ENCODE measurements at places on chromosomes 5 and 9. TPM values are rescaled to one million over a fixed set of nuclear protein-coding genes. Genes with fewer than 3 reads are reported as not detected.

- no peak for DNase-seq
- H3K27ac ChIP-seq = no peak overlapping the region
- H3K4me1 ChIP-seq = peaks cover 39% of the 10 kb centered on the region
- peaks cover 28% of the 10 kb centered on the region for H3K27me3 ChIP-seq
- H3K36me3 ChIP-seq = no peaks in the 10 kb centered on the region
Measured at GRCh38 chr9:124020520-124021384, 9.2 kb downstream of the LHX2 start.

GRCh38 chr5:15604986-15605385 is 105.0 kb downstream of the FBXL7 start:
- no peaks in the 10 kb centered on the region for H3K27me3 ChIP-seq
- H3K4me3 ChIP-seq = no peak overlapping the region
- DNase-seq = no peak
- H3K27ac ChIP-seq = no peak overlapping the region
- H3K4me1 ChIP-seq = no peaks in the 10 kb centered on the region
- H3K36me3 ChIP-seq = no peaks in the 10 kb centered on the region

GRCh38 chr5:166123717-166124116 is 2167.7 kb upstream of the WWC1 start:
- no peaks in the 10 kb centered on the region for H3K27me3 ChIP-seq
- no peak overlapping the region for H3K4me3 ChIP-seq
- DNase-seq = no peak
- H3K36me3 ChIP-seq = no peaks in the 10 kb centered on the region
- H3K4me1 ChIP-seq = no peaks in the 10 kb centered on the region

- no peaks in the 10 kb centered on the region for H3K36me3 ChIP-seq
- no peak overlapping the region for H3K4me3 ChIP-seq
- peak overlapping the region; percentile 44 for H3K27ac ChIP-seq
- no peaks in the 10 kb centered on the region for H3K27me3 ChIP-seq
- DNase-seq = no peak
Measured at GRCh38 chr5:142087920-142088679, 20.5 kb upstream of the NDFIP1 start.

The CCDC183 gene
- total RNA-seq = 2.3 TPM

- H3K4me3 ChIP-seq = no peak overlapping the region
- H3K36me3 ChIP-seq = no peaks in the 10 kb centered on the region
- no peaks in the 10 kb centered on the region for H3K27me3 ChIP-seq
- H3K4me1 ChIP-seq = no peaks in the 10 kb centered on the region
- DNase-seq = no peak
Measured at GRCh38 chr5:133041910-133042309, 9.9 kb upstream of the HSPA4 start.

GRCh38 chr9:77592476-77592875 is 55.6 kb downstream of the GNA14 start:
- H3K4me3 ChIP-seq = no peak overlapping the region
- no peak overlapping the region for H3K27ac ChIP-seq
- H3K4me1 ChIP-seq = peaks cover 12% of the 10 kb centered on the region

DNA sequence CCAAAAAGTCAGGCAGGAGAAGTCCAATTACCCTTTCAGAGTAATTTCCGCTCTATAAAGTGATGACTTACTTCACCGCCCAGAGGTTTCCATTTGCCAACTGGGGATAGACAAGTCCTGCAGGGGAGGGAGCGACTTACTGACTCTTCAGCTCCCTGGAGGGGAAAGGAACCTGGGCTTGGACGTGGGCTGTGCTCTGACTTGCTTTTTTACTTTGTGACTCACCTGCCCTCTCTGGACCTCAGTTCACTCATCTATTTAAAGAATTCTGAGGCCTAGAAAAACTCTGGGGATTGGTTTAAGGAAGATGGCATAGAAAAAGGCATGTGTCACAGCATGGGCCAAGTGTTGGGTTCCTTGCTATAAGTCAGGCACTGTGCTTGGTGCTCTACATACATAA is 180.4 kb upstream of the TRIM32 start:
- no peak overlapping the region for H3K4me3 ChIP-seq
- no peak for DNase-seq
- no peak overlapping the region for H3K27ac ChIP-seq
- H3K36me3 ChIP-seq = no peaks in the 10 kb centered on the region
- H3K27me3 ChIP-seq = no peaks in the 10 kb centered on the region
- H3K4me1 ChIP-seq = no peaks in the 10 kb centered on the region

DNA sequence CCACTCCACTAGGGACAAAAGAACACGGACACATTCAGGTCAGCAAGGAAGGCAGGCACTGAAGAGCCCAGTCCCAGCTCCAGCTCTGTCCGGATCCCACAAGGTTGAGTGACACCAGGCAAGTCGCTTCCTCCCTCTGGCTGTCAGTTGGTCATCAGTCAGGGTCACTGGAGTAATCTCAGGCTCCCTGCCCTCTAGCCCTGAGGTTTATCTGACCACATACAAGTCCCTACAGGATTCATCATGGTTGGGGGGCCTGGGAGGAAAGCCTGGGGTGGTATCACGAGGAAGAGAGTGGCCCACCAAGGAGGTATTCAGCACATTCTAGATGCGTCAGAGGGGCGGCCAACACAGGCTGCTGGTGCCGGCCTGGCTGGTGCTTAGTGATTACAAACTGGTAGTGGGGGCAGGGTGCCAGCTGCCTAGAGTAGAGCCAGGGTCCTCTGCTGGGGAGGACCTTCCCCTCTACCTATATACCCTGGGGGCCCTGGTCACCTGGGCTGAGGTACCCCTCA is 81.5 kb downstream of the SHB start:
- no peaks in the 10 kb centered on the region for H3K4me1 ChIP-seq
- no peaks in the 10 kb centered on the region for H3K36me3 ChIP-seq
- no peak for DNase-seq
- no peak overlapping the region for H3K4me3 ChIP-seq

The FAM221B gene
- not detected for total RNA-seq

- peaks cover 26% of the 10 kb centered on the region for H3K27me3 ChIP-seq
- no peak overlapping the region for H3K27ac ChIP-seq
- peak; percentile 9 for DNase-seq
- peaks cover 22% of the 10 kb centered on the region for H3K4me1 ChIP-seq
Measured at GRCh38 chr5:170632985-170633234, 129.1 kb downstream of the KCNIP1 start.

- H3K36me3 ChIP-seq = no peaks in the 10 kb centered on the region
- H3K27ac ChIP-seq = no peak overlapping the region
- no peaks in the 10 kb centered on the region for H3K4me1 ChIP-seq
- no peak overlapping the region for H3K4me3 ChIP-seq
Measured at GRCh38 chr5:156128026-156128425, 198.9 kb upstream of the SGCD start.

GRCh38 chr5:6195711-6196358 is 182.5 kb downstream of the MED10 start:
- no peaks in the 10 kb centered on the region for H3K27me3 ChIP-seq
- H3K36me3 ChIP-seq = no peaks in the 10 kb centered on the region
- DNase-seq = no peak
- no peak overlapping the region for H3K4me3 ChIP-seq
- H3K4me1 ChIP-seq = no peaks in the 10 kb centered on the region
- no peak overlapping the region for H3K27ac ChIP-seq

DNA sequence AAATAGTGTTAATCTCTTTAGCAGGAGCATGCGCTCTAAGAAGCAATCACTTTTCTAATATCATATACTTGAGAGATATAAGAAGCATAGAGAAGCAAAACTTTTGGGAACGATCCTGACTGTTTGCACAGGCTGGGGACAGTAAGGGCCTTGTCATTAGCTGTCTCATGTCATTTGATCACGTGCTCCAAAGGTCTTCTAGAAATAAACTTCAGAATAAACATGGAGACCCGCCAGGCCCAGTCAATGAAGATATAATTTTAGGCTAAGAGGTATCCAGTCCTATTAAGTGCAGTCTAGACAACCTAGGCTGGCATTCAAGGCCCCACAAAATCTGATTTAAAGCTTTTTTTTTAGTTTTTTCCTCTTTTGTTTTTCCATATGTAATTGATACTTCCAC is 111.0 kb upstream of the APC start:
- no peak overlapping the region for H3K4me3 ChIP-seq
- no peak for DNase-seq
- H3K36me3 ChIP-seq = no peaks in the 10 kb centered on the region
- no peak overlapping the region for H3K27ac ChIP-seq

The CTXN3 gene
- total RNA-seq = not detected

GRCh38 chr9:131334629-131335367 is 45.3 kb downstream of the PLPP7 start:
- no peaks in the 10 kb centered on the region for H3K36me3 ChIP-seq
- H3K27me3 ChIP-seq = no peaks in the 10 kb centered on the region
- H3K27ac ChIP-seq = no peak overlapping the region
- DNase-seq = no peak

DNA sequence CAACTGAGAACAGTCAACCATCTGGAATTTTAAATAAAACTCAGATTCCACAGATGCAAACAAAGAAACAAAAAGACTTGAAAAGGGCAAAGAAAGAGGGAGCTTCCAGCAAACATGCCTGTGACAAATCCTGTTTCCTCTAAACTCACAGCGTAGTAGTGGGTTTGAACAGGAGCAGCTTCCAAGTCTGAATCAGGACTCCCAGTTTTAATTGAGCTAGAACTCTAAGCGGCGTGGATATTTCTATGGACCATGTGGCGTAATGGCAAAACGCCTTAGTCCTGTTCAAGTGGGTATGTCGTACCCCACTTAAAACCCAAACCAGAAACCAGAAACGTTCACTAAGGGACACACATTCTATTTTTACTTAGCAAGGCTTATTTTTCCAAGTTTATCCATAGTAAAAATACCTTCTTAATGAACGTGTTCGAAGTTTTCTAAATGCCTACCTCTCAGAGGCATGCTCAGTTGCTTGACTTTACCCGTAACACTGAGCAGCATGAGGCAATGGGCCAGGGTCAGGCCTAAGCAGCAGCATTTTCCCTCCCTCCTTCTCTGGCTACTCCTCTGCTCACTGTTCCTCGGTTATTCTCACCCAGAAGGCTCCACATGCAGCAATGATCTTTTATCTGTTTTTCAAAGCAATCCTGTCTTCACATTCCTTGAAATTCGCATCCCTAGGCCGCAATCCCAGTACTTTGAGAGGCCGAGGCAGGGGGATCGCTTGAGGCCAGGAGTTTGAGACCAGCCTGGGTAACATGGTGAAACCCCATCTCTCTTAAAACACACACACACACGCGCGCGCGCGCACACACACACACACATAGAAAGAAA is 77.9 kb downstream of the FNBP1 start:
- no peak for DNase-seq
- peaks cover 32% of the 10 kb centered on the region for H3K36me3 ChIP-seq
- H3K4me1 ChIP-seq = peaks cover 42% of the 10 kb centered on the region
- no peaks in the 10 kb centered on the region for H3K27me3 ChIP-seq

- peaks cover 13% of the 10 kb centered on the region for H3K27me3 ChIP-seq
- no peaks in the 10 kb centered on the region for H3K36me3 ChIP-seq
- H3K4me1 ChIP-seq = peaks cover 8% of the 10 kb centered on the region
- DNase-seq = no peak
- H3K4me3 ChIP-seq = no peak overlapping the region
- H3K27ac ChIP-seq = no peak overlapping the region
Measured at GRCh38 chr9:121601194-121601593, 50.2 kb upstream of the DAB2IP start.

The NKD2 gene
- total RNA-seq = not detected

DNA sequence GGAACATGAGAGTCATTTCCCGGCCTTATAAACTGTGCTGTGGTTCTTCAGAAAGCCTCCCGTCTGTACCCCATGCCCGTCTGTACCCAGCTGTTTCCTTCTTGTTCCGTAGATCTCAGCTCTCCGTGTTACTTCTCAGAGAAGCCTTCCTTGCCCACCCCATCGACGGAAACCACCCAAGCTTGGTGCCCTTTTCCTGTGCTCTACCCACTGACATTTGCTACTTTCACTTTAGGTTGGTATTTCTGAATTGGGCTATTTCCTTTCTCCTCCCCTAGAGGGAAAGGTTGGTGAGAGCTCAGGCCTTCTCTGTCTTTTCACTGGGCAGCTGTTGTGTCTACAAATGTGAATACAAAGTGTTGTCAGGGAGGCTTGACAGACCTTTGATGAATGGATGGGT is 764.5 kb upstream of the ADAMTS16 start:
- no peak overlapping the region for H3K4me3 ChIP-seq
- no peak for DNase-seq
- no peaks in the 10 kb centered on the region for H3K27me3 ChIP-seq
- no peak overlapping the region for H3K27ac ChIP-seq

DNA sequence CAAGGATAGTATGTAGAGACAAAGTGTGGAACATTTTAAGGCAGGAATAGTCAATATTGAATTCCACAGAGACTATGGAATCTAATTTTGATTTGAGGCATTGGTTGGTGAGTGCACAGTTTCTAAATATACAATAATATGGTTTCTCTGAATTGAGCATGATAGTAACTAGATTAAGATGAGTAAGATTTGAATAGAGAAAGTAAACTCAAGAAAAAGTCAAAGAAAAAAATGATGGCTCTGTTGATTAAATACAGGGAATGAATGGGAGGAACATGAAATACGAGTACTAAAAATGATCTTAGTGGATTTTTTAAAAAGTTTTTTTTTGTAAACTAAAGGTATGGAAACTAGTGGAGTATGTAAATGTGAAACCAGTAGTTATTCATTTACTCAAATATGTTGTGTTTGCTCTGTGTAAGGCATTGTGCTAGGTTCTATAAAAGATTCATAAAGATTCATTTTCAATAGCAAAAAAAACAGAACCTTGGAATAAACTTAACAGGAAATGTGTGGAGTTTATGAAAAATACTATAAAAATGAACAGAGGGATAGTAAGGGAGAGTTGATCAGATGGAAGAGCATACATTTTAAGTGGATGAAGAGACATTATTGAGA is 101.2 kb downstream of the ZCCHC7 start:
- H3K4me3 ChIP-seq = no peak overlapping the region
- H3K4me1 ChIP-seq = no peaks in the 10 kb centered on the region
- no peaks in the 10 kb centered on the region for H3K36me3 ChIP-seq
- H3K27ac ChIP-seq = no peak overlapping the region

The SV2C gene
- not detected for total RNA-seq

DNA sequence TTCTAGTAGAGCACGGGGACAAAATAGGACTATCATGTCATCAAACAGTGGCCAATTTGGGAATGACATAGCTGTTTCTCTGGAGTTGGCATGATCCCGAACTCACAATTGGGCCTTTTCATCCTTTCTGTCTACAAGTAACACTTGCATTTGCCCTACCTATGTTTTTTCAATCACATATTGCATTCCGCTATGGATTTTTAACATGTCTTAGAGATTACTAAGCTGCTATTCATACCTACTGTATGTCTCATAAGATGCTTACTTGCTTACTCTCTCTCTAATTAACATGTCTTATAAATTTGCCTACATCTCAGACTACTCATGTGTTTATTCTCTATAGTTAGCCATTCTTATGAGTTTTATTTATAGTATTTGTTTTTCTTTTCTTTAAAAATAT is 341.2 kb upstream of the CTNND2 start:
- H3K27ac ChIP-seq = no peak overlapping the region
- DNase-seq = no peak
